ENCODE measurements at places on chromosomes 7 and 10. TPM values are rescaled to one million over a fixed set of nuclear protein-coding genes. Genes with fewer than 3 reads are reported as not detected.

TNRC18 gene
- 12.8 TPM for total RNA-seq

FAM25G gene
- total RNA-seq = not detected

UPK3BL2 gene
- total RNA-seq = 2.4 TPM

SLC16A12 gene
- total RNA-seq = not detected

VAX1 gene
- not detected for total RNA-seq

DGKI gene
- total RNA-seq = not detected

ETV1 gene
- 0.48 TPM for total RNA-seq

ANKRD30A gene
- total RNA-seq = not detected

AFAP1L2 gene
- not detected for total RNA-seq

ZNF365 gene
- total RNA-seq = not detected

NUTM2E gene
- not detected for total RNA-seq

GBX1 gene
- not detected for total RNA-seq

FKBP14 gene
- total RNA-seq = 20.2 TPM

ST8SIA6 gene
- total RNA-seq = not detected

SGCE gene
- 31.4 TPM for total RNA-seq

C1GALT1 gene
- 65.9 TPM for total RNA-seq

SEMA3C gene
- total RNA-seq = 0.13 TPM

EIF5AL1 gene
- 0.22 TPM for total RNA-seq

BHLHA15 gene
- 6.1 TPM for total RNA-seq

TAS2R39 gene
- not detected for total RNA-seq

CFAP70 gene
- total RNA-seq = 0.13 TPM

ATOH7 gene
- total RNA-seq = not detected

LRIT1 gene
- total RNA-seq = not detected

MYO1G gene
- 0.28 TPM for total RNA-seq

GPR26 gene
- total RNA-seq = not detected

AP5Z1 gene
- total RNA-seq = 7.4 TPM

TYW1B gene
- 5.5 TPM for total RNA-seq

ADAP1 gene
- total RNA-seq = 18.3 TPM

DDC gene
- 93.3 TPM for total RNA-seq

ZC3HAV1L gene
- 11.5 TPM for total RNA-seq

IL6 gene
- not detected for total RNA-seq

MSMB gene
- total RNA-seq = not detected

CFAP46 gene
- 0.84 TPM for total RNA-seq

TBX20 gene
- not detected for total RNA-seq

VIPR2 gene
- not detected for total RNA-seq

PDE6C gene
- total RNA-seq = 0.64 TPM

AKR1C3 gene
- 551 TPM for total RNA-seq

SOSTDC1 gene
- total RNA-seq = not detected

GPR15LG gene
- not detected for total RNA-seq

SVIL gene
- 12.1 TPM for total RNA-seq

CACNB2 gene
- total RNA-seq = not detected

PTPN20 gene
- total RNA-seq = not detected

SP8 gene
- not detected for total RNA-seq

RAB19 gene
- 0.31 TPM for total RNA-seq

DNAJC2 gene
- 42.0 TPM for total RNA-seq

PCLO gene
- total RNA-seq = 0.29 TPM

NKX1-2 gene
- not detected for total RNA-seq
